ENCODE measurements at places on chromosomes 13 and 19.

DNA sequence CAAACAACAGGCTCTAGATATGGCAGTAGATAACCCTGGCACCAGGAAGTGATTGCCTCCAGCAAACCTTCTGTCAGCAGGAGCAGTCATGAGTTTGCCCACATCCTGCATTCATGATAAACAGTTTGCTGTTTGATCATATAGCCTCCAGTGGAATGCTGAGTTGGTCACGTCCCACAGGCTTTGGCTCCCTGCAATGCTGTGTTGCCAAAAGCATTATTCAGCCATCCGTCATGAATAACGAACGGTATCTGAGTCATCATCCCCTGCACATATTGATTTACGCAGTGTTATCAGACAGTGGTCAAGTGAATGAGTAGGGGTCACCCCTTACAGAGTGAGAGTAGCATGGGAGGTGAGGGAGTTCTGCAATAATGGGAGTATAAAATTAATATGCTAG, 21.9 kb upstream of the ZNF432 start:
- DNase-seq: no peak

DNA sequence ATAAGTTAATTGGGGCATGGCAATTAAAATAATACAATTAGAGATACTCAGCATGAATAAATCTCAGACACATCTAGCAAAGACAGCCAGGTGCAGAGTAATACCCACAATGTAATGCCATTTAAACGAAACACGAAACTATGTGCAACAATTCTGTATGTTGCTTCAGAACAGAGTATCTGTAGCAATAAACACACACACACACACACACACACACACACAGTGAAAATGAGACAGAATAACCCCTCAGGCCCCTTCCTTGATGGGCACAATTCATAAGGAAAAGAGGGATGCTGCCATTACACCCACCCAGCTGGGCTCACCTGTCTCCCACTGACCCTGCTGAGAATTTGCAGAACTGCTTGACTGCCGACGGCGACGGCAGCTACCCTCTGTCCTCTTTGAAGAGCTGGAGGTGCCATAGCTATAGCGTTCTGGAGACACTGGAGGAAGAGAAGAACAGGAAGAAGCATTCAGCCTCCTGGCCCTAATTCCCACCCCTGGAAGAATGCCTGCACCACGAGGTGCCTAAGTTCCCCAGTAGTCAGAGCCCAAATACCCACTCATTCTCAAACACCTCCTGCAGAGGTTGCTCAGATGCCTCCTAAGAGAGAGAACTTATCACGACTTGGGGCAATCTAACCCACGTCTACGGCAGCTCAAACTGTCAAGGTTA, 2.5 kb downstream of the DEDD2 start:
- no peak for DNase-seq

DNA sequence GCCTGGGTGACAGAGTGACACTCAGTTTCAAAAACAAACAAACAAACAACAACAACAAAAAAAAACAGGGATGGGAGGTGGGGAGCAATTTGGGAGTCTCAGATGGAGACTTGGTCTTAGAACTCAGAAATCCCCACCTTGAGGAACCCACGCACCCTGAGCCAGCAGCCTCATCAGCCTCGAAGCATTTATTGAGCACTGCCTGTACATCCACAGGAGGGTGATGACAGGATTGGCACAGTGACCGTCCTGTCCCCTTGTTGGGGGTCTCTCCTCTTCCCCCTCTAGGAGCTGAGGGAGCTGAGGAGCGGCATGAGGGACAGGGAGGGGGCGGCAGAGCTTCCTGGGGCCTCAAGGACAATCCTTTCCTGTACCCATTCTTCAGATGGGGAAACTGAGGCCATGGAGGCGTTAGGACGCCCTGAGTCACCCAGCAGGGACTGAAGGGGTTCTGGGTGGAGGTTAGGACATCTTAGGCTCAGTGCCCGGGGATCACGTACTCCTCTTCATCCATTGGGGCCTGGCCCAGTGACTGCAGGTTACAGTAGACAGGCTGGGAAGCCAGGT, 5.6 kb downstream of the GDF15 start:
- no peak for DNase-seq

GRCh38 chr19:15429825-15430467, 11.2 kb upstream of the AKAP8L start:
- DNase-seq: no peak

DNA sequence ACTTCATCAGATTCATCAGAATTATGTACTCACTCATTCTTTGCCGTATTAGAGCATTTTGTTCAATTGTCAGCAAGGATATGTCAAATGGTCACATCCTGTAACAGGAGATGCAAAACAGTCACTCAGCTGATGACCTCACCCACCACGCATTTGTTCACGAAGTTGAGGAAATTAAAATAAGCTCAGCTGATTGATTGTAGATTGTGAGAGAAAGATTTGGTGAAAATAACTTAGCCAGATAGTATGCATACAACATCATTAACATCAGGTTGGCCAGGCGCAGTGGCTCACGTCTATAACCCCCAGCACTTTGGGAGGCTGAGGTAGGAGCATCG, 22.6 kb upstream of the CDC16 start:
- DNase-seq: no peak

GRCh38 chr13:51613535-51613934, 29.3 kb downstream of the WDFY2 start:
- no peak for DNase-seq

- no peak for DNase-seq
These were observed 17.8 kb upstream of the BTBD2 start for GRCh38 chr19:2033115-2033824.

- DNase-seq: no peak
These were observed 60.6 kb downstream of the LRCH1 start for GRCh38 chr13:46613409-46614049.

- no peak for DNase-seq
These were observed 24.7 kb downstream of the IRS2 start for GRCh38 chr13:109761695-109762094.

DNA sequence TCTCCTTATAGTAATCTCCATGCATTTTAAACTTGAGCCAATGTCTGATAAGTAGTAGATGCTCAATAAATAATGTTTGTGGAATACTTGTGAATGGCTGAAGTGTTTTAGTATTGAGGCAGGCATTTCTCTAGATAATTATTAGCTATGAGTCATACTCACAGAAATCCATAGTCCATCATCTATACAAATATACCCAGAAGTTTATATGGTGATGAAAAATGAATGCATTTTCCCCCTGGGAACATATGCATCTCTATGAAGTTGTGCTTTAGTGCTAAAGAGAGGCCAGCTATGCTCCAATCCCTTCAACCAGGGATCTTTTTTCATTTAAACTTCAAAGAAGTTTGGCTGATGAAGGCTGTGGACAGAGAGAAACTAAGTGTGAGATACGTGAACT, 17.2 kb downstream of the MBNL2 start:
- no peak for DNase-seq

DNA sequence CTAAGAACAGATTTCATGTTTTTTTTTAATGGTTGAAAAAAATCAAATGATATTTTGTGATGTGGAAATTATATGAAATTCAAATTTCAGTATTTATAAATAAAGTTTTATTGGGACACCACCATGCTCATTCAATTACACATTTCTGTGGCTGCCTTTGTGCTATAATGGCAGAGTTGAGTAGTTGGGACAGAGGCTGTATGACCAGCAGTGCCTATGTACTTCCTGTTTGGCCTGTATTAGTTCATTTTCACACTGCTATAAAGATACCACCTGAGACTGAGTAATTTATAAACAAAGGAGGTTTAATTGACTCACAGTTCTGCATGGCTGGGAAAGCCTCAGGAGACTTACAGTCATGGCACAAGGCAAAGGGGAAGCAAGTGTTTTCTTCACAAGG, 33.6 kb downstream of the AKAP11 start:
- no peak for DNase-seq

Measured in adrenal gland (tissue), 19 donors.